ENCODE measurements at places on chromosomes 6 and 20. TPM values are rescaled to one million over a fixed set of nuclear protein-coding genes. Genes with fewer than 3 reads are reported as not detected.

DDO gene
- not detected for total RNA-seq

GRCh38 chr20:8464368-8464767 is 332.3 kb downstream of the PLCB1 start:
- H3K36me3 ChIP-seq, result peaks cover 6% of the 10 kb centered on the region
- H3K4me1 ChIP-seq, result no peaks in the 10 kb centered on the region
- DNase-seq, result no peak
- no peaks in the 10 kb centered on the region for H3K27me3 ChIP-seq
- H3K27ac ChIP-seq, result no peak overlapping the region

DNA sequence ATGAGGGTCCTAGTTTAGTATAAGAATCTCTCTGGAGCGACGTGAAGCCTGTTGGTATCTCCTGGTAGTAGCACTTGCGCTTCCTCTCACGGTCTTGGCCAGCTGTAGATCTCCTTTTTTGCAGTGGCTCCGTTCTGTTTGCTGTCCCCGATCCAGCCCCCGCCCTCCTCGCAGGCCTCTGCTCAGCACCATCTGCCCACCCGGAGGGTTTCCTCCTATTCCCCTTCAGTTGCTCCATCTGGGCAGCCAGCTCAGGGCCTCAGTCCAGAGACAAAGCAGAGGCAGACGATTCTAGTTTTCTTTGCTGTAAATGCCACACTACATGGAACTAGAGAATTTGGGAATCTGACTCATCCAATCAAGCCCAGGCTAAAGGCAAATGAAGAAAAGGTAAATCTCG is 126.6 kb downstream of the TIAM2 start:
- H3K27ac ChIP-seq, result peak overlapping the region; percentile 90
- H3K36me3 ChIP-seq, result no peaks in the 10 kb centered on the region
- peaks cover 5% of the 10 kb centered on the region for H3K27me3 ChIP-seq
- peak; percentile 80 for DNase-seq
- H3K4me1 ChIP-seq, result peaks cover 41% of the 10 kb centered on the region
- H3K4me3 ChIP-seq, result peak overlapping the region; percentile 86

DNA sequence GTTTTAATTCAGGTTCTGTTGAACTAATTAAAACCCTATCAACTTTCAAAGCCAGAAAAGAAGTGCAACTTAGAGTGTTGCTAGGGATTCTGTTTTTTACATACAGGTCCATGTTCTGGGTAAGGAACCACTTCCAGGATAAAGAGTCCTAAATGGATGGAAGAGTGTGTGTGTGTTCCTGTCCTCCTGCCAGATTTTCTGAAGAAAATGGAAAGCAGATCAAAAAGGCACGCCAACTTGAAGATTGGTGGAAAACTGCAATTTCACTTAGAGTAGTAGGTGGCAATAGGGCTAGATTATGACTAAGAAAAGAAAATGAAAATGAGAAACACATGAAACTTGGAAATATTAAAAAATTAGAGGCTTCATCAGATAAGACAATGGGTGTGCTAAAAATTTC is 85.3 kb downstream of the COL21A1 start:
- no peak overlapping the region for H3K27ac ChIP-seq
- no peaks in the 10 kb centered on the region for H3K36me3 ChIP-seq
- H3K27me3 ChIP-seq, result no peaks in the 10 kb centered on the region
- no peaks in the 10 kb centered on the region for H3K4me1 ChIP-seq
- DNase-seq, result no peak
- no peak overlapping the region for H3K4me3 ChIP-seq

CCNC gene
- total RNA-seq, result 49.3 TPM

METTL24 gene
- total RNA-seq, result 1.5 TPM

GRM1 gene
- total RNA-seq, result 0.17 TPM

- peaks cover 2% of the 10 kb centered on the region for H3K4me1 ChIP-seq
- H3K27ac ChIP-seq, result no peak overlapping the region
- no peaks in the 10 kb centered on the region for H3K36me3 ChIP-seq
- no peak overlapping the region for H3K4me3 ChIP-seq
- H3K27me3 ChIP-seq, result no peaks in the 10 kb centered on the region
Measured at GRCh38 chr20:32236048-32236533, 28.4 kb downstream of the POFUT1 start.

LHFPL5 gene
- 1.7 TPM for total RNA-seq

DNA sequence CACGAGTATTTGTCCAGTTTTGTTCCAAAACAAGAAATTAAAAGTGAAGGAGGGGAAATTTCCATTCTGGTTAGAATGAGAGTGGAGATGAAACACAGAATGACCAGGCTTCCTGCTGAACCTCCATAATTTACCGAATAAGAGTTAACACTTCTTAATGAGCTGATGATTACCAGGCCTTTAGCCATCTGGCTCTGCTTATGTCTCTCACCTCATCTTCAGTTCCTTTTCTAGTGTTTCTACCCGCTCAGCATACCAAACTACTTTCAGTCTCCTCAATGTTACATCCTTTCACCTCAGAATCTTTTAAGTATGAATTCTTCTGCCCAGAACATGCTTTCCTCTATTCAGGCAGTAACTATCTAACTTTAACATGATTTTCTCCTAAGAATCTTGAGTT is 209.0 kb upstream of the RSPO3 start:
- no peak for DNase-seq
- no peak overlapping the region for H3K27ac ChIP-seq
- no peak overlapping the region for H3K4me3 ChIP-seq
- H3K36me3 ChIP-seq, result no peaks in the 10 kb centered on the region

ENPP1 gene
- total RNA-seq, result 2.4 TPM

DNA sequence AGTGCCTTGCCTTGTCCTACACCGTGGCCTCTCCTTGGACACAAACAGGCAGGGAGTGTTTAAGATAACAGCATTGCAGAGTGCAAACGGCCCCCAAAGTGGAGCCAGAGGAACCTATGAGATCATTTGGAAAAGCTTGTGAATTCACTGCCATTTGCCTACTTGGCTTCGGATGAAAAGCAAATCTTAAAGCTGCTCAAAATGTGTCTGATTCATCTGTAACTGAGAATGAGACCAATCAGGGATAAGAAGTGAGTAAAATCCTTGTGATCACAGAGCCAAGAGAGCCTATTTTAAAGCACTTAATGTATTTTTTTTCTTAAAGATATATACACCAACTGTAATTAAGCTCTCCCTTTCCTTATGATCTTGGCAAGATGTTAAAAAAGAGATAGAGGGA is 65.7 kb upstream of the BACH2 start:
- H3K36me3 ChIP-seq, result no peaks in the 10 kb centered on the region
- H3K27ac ChIP-seq, result no peak overlapping the region
- H3K27me3 ChIP-seq, result peaks cover 2% of the 10 kb centered on the region
- peaks cover 11% of the 10 kb centered on the region for H3K4me1 ChIP-seq
- no peak overlapping the region for H3K4me3 ChIP-seq

GRCh38 chr6:126233192-126233591 is 106.7 kb upstream of the CENPW start:
- no peaks in the 10 kb centered on the region for H3K36me3 ChIP-seq
- H3K4me1 ChIP-seq, result peaks cover 3% of the 10 kb centered on the region
- no peak for DNase-seq
- H3K27ac ChIP-seq, result no peak overlapping the region
- no peak overlapping the region for H3K4me3 ChIP-seq
- H3K27me3 ChIP-seq, result no peaks in the 10 kb centered on the region

LGSN gene
- total RNA-seq, result not detected

DNA sequence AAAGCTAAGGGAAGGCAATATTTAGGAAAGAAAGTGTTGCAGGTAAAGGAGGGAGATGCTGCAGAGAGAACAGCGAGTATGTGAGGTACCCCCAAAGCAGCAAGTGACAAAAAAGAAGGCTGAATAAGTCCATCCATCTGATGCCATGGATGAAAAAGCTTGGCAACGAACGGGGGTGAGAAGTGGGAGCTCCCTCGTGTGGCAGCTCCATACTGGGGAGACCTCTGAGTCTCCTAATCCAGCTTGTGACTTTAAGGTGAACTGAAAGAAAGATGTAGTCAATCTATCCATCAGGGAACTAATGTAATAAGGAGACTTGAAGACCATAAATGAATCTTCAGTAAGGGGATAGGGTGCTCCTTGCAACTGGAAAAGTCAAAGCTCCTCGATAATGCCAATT is 156.6 kb downstream of the OTOR start:
- no peaks in the 10 kb centered on the region for H3K4me1 ChIP-seq
- no peak for DNase-seq
- no peak overlapping the region for H3K27ac ChIP-seq
- no peak overlapping the region for H3K4me3 ChIP-seq
- peaks cover 2% of the 10 kb centered on the region for H3K27me3 ChIP-seq
- H3K36me3 ChIP-seq, result no peaks in the 10 kb centered on the region

DNA sequence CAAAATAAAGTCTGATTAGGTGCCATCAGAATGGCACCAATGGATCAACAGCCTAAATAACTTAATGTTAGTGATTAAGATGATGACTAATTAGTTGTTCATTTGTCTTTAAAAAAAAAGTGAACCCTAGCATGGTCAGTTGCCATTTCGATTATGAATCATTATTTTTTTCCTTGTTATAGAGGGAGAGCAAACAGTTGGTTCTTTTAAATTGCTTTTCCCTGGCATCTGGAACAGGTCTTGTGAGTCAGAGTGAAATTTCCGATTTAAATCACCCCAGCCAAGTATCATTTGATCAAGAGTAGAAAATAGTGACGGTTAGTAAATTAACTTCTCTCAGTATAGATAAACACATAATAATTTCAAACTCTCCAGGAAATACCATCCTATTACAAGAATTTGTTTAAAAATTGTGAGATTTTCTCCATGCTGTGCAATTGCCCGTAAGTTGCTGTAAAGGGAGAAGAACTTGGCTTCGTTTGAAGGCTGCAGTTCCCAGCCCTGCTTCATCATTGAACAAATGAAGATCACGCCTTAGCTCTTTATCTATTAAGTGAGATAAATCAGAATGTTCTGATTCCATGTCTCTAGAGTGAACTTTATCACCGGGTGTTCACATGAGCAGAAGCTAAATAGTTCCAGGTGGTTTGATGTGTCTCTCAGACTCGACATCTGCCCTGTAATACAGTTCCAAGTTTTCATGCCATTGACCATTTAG is 741.3 kb downstream of the DOK5 start:
- no peaks in the 10 kb centered on the region for H3K36me3 ChIP-seq
- H3K27me3 ChIP-seq, result peaks cover 1% of the 10 kb centered on the region
- H3K4me1 ChIP-seq, result no peaks in the 10 kb centered on the region
- no peak overlapping the region for H3K4me3 ChIP-seq
- H3K27ac ChIP-seq, result no peak overlapping the region

DNA sequence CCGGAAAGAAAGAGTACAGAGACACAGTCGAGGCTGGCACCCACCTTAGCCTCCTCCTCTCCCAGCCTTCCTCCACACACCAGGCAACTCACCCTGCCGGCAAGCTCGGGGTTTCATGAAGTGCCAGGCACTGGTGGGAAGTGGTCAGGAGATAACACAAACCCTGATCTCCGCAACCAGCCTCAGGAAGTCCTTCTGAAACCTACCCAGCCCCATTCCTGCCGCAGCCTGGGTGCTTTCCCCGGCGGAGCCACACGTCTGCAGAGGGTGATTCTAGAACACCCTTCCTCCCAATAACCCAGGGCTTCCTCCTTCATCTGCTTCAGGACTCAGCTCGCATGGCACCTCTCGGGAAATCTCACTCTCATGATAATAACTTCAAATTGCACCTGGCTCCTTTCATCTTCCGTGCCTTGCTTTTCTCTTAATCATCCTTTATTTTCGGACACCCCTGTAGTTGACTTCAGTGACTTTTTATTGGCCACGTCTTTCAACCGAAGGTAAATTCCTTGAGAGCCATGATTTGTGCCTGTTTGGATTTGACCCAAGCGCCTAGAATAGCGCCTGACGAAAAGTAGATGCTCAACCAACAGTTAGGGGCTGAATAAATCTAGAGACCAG is 8.7 kb upstream of the HLA-E start:
- H3K36me3 ChIP-seq, result no peaks in the 10 kb centered on the region
- H3K27ac ChIP-seq, result peak overlapping the region; percentile 57
- no peaks in the 10 kb centered on the region for H3K4me1 ChIP-seq

DNA sequence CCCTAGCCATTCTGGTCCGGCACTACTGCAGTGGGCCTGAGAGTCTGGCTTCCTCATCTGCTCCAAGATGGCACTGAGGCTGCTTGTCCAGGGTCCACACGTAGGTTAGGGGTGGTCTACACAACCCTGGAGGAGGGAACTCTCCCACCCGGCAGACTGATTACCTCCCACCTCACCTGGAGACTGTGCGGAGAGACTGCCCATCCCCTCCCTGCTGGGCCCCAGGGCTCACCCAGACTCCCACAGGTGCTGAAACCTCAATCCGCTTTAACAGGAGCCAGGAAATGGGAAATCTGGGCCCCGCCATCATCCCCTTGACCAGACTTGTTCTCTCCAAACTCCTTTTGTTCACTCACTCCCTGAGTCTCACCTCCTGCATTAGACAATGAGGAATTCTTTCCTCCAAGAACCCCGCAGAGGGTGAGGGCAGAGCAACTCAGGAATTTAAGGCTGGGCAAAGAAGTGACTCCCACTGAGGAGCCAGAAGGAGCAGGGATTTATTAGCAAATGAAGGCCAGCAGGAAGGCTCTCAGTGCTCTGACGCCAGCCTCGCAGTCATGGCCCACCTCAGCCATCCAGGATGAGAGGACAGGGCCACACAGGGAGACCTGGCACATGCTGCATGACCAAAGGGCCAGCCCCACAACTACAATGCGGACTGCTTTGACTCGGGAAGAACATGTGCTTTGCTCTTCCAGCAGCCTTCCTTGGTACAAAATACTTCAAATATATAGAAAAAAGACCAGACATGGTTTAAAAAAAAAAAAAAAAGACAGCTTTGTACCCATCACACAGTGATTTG is 53.0 kb downstream of the CDK5RAP1 start:
- H3K27ac ChIP-seq, result no peak overlapping the region
- no peaks in the 10 kb centered on the region for H3K4me1 ChIP-seq
- no peak overlapping the region for H3K4me3 ChIP-seq
- H3K27me3 ChIP-seq, result peaks cover 4% of the 10 kb centered on the region

- H3K36me3 ChIP-seq, result no peaks in the 10 kb centered on the region
- no peak overlapping the region for H3K4me3 ChIP-seq
- H3K4me1 ChIP-seq, result no peaks in the 10 kb centered on the region
- DNase-seq, result no peak
- no peaks in the 10 kb centered on the region for H3K27me3 ChIP-seq
Measured at GRCh38 chr6:85406641-85407075, 43.2 kb upstream of the NT5E start.

DNA sequence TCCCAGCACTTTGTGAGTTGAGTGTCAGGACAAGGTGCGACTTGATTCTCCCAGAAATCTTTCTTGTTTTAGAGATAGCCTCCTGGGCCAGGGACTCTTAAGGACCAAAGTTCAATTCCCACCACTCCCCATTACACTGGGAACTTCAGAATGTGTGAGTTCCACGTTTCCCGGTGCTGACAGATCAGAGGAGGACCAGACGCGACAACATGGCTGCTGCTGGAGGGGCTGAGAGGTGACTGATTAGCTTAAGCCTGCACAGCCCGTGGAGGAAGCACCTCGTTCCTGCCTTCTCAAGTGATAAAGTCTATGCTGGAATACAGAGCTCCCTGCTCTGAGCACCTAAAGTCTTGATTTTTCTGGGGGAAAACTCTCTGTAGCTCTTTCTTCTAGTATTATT is 175.2 kb upstream of the FERMT1 start:
- no peaks in the 10 kb centered on the region for H3K4me1 ChIP-seq
- H3K4me3 ChIP-seq, result no peak overlapping the region
- no peaks in the 10 kb centered on the region for H3K27me3 ChIP-seq
- H3K27ac ChIP-seq, result no peak overlapping the region
- DNase-seq, result no peak

Data from glutamatergic neuron (in vitro differentiated cells).